ENCODE measurements at places on chromosomes 3 and 15.
A peak's percentile ranks its signal among the peaks of the same experiment; 100 is the strongest.

DNA sequence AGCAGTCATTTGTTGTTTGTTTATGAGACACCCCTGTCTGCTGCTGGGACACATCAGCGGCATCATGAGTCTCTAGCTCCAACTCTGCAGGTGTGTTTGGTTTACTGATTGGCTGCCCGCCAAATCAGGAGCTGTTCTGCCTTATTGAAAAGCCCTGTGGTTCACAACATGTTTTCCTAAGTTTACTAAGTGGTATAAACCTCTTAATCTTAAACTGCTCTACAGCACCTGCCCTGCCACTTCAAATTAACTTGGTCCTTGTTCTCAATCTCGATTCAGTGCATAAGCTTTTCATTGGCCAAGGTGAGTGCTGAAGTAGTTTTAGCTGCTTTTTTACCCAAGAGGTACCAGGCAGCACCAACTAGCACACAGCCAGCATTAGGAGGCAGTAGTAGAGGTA, 77.8 kb upstream of the WDR72 start:
- DNase-seq, result no peak

DNA sequence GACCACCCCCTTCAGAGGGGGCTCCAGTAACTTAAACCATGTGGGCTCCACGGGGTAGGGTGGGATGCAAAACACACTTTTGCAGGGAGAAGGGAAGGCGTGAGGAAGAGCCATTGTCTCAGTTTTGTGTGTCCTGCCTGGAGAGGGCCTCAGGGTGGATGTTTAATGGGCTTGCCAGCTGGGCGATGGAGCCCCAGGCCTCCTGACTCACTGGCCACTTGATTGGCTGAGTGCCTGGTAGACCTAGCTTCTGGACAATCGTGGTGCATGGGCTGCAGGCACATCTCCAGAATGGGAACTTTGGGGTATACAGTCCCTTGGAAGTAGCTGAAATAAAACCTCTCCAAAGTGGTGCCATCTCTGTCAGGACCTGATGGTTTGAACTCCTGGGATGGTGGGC, 118.3 kb upstream of the MRPS22 start:
- DNase-seq, result no peak

- DNase-seq, result no peak
These were observed 38.8 kb upstream of the PDZRN3 start for GRCh38 chr3:73663495-73663894.

DNA sequence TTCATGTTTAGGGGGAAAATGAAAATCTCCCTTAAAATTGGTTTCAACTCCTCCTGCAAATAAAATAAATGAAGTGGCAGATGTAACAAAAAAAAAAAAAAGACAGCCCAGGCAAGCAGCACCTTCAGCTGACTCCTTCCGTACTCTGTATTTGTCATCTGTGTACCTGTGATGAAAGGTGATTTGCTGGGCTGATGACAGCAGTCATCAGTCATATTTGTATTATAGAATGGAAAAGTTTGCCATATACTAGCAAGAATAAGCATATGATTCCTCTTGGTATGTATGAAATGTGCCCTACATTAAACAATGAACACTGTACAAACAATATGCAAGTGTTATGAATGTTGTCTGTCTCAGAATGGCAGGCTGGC, 44.1 kb upstream of the WWTR1 start:
- DNase-seq, result no peak

GRCh38 chr3:86547692-86548091, 443.3 kb downstream of the VGLL3 start:
- no peak for DNase-seq

- peak; percentile 74 for DNase-seq
These were observed 19.6 kb downstream of the TIMP4 start for GRCh38 chr3:12139111-12139511.

- no peak for DNase-seq
These were observed 66.1 kb upstream of the NPHP3 start for GRCh38 chr3:132788301-132788671.

DNA sequence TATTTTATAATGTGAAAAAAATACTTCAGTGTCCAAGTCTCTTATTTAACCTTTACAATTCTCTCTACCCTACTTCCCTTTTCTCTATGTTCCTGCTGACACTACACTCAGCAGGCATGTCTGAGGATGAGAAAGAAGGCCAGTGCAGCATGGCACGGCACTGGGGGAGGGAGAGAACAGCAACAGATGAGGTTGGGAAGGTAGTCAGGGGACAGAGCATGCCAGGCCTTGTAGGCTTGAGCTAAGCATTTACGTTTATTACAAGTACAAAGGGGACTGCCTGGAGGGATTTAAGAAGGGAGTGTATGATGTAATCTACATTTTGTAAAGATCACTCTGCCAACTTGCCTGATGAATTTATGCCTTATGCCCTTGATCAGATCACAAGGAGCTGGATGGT, 117.3 kb upstream of the WNT5A start:
- DNase-seq, result no peak

- DNase-seq, result no peak
These were observed 292.1 kb downstream of the LSAMP start for GRCh38 chr3:116153174-116153573.

DNA sequence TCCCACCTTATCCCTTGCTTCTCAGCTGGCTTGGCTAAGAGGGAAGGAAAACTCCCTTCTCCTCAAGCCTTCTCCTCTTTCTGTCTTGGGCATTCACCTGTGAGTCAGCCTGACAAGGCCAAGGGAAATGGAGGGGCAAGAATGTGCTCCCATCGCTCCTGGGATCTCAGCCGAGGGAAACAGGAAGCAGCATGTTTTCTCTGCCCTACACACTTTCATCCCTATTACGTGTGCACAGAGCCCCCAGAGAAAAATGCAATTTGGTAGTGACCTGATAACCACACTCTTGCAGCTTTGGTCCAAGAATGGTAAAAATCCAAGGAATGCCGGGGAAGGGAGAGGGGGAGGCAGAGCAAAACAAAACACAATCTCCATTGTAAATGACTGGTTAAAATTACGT, 32.9 kb upstream of the MTMR10 start:
- DNase-seq, result no peak

GRCh38 chr3:127053026-127053425, 70.1 kb downstream of the PLXNA1 start:
- DNase-seq, result no peak

DNA sequence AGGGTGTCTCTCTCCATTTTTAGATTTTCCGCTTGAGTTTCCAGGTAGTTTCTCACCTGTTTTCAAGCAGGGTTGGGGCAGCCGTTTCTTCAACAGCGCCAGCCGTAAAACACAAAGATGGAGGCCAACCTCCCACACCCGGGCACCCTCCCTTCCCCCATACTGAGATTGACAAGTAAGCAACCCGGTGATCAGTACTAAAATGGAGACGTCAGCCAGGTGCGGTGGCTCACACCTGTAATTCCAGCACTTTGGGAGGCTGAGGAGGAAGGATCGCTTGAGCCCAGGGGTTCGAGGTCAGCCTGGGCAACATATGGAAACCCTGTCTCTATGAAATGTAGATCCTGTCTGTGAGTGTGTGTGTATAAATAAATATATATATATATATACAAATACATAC, 903 bp upstream of the ZSCAN2 start:
- no peak for DNase-seq

- DNase-seq, result no peak
These were observed 74.2 kb upstream of the ABHD17C start for GRCh38 chr15:80620931-80621330.

- no peak for DNase-seq
These were observed 59.3 kb downstream of the NR1D2 start for GRCh38 chr3:24004171-24004938.

DNA sequence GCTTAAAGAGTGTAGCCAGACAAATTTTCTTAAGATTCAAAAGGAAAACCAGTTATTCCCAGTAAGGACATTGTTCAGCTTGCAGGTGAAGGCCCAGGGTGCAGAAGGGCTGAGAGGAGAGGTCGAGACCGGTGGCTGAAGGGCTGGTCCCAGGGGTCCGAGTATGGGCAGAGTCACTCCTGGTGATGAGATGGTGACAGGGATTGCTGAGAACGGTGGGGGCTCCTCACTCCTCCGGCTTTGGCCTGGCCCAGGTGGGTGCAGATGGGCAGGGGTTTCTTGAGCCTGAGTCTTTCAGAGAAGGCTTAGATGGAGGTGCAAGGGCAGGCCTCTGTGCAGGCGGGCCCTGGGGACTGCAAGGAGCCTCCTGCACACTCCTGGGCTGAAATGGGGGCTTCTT, 56.2 kb downstream of the ZNF445 start:
- no peak for DNase-seq

GRCh38 chr15:37102305-37103162, 2.2 kb upstream of the MEIS2 start:
- DNase-seq, result no peak

- no peak for DNase-seq
These were observed 161.0 kb upstream of the SLC24A5 start for GRCh38 chr15:47959617-47960413.

DNA sequence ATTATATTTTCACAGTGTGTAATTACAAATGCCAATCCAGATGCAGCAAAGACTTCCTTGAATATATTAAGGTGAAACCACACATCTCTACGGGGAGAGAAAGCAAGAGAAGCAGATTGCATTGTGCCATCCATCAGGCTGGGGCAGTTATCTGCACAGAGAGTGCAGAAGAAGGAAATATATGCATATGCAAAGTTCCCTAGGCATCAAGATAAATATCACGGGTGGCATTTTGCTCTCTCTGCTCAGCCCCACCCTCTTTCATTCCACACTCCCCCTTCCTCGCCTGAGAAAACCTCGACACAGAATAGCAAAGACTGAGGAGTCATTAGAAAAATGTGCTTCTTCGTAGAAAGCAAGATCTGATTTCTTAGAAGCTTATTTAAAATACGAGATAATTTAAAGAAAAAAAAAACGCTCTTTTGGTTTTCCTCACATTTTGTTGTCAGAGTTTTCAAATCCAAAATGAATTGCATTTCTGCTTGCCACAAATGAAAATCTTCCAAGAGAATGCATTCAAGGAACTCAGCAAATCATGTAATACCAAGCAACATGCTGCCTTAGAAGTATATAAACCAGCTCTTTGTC, 283.2 kb upstream of the LMCD1 start:
- no peak for DNase-seq

- no peak for DNase-seq
These were observed 156.9 kb downstream of the AGBL1 start for GRCh38 chr15:86236356-86237110.

DNA sequence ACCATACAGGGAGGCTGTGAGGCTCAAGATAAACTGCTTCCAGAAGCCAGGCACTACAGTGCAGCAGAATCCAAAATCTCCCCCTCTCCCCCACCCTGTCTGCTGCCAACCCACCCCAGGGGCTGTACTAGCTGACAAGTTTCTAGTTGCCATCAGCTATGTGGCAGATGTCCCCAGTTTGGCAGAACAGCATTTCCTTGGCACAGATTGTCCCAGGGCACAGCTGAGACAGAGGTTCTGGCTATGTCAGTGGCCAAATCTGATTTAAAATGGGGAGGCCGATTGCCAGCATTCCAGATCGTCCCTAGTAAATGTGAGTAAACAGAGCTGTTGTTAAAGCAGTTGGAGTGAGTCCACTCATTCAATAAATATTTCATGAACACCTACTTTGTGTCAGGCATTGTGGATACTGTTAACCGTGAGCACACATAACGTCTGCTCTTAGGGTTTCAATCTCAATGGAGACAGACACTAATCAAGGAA, 28.0 kb upstream of the CCDC174 start:
- DNase-seq, result no peak

- DNase-seq, result no peak
These were observed 41.9 kb downstream of the ATP8B4 start for GRCh38 chr15:50077176-50077575.

DNA sequence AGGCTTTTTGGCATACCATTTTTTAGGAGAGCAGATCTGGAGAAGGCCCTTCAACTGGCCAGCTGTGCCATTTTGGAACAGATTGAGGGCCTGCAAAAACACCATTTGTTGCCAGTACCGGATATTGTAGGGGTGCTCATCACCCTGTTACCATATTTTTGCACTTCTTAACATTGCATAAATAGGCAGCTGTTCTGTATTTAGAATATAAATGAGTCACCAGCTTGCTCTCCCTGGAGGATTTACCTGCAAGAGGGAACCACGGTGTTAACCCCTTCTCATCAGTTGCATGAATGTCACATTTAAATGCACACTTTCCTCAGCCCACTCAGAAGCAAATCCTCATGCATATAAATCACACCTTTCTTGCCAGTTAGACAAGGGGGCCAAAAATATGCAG, 435.6 kb downstream of the ROBO2 start:
- no peak for DNase-seq

DNA sequence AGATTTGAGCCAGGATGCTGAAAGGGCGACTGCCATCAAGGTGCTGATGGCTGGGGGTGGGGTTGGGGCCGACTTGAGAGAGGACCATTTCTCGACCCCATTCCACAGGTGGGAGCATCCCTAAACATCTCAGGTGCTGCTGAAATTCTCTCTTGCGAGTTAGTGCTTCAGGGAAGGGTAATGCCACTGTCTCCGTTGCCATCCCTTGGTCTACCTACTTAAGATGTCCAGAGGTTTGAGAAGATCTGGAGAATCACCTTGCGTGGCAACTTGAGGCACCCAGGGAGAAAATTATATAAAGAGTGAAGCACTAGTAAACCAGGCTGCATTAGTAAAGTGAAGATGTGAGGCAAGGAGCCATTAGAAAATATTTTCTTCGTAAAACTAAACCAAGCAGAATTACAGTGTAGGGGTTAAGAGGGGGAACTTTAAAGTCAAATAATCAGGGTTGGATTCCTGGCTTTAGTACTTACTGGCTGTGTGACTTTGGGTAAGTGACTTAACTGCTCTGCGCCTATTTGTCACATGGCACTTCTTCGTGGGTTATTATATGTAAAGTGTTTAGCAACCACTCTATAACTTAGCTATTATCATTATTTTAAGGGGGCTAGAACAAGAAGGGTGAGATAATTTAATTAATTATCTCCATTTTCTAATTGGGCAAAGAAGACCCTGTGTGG, 662 bp upstream of the RFTN1 start:
- DNase-seq, result no peak

DNA sequence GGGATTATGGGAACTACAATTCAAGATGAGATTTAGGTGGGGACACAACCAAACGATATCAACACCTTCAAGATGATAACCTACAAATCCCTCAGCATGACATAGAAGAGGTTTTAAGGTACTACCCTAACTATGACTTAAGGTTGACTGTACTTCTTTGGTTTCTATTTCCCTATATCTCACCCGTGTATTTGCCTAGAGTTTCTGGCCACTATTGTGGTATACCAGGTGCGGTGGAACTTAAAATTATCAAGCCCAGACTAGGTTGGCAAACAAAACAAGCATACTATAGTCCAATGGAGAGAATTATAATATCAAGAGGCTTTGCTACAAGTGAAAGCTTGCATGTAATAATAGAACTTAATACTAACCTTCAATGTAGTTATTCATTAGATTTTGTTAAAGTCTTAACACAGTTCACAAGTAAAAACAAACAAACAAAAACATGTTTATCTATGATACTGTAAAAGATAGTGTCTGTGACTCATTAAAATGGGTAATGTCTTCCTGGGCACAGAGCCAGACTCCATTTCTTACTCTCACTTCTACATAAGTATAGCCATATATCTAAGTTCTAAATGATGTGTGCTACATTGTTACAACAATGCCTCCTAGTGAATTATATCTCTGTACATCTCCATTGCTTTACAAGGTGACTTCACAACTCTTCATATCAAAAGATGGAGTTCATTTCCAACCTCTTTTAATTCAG, 479.1 kb downstream of the ZBBX start:
- no peak for DNase-seq
